ENCODE measurements at places on chromosomes 2 and 18.
A peak's percentile ranks its signal among the peaks of the same experiment; 100 is the strongest.

- DNase-seq: no peak
These were observed 1049.0 kb downstream of the TSN start for GRCh38 chr2:122804494-122804893.

DNA sequence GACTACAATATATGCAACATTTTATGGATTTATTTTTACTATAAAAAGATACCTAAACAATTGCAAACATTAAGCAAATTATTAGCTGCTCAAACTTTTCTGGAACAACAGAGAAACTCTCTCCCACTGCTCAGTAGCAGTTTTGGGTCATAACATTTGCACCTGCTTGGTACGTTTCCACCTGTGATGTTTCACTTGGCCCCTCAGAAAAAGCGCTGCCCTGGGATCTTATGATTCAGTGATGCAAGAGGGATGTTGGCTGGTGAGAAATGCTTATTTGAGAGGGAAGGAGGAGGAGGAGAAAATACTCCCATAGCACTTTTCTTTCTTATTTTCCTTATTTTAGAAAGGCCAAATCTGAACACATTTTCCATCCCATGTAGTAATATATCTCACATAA is 9.2 kb downstream of the IRS1 start:
- DNase-seq: no peak

GRCh38 chr2:182101263-182101662 is 115.6 kb downstream of the PPP1R1C start:
- no peak for DNase-seq

DNA sequence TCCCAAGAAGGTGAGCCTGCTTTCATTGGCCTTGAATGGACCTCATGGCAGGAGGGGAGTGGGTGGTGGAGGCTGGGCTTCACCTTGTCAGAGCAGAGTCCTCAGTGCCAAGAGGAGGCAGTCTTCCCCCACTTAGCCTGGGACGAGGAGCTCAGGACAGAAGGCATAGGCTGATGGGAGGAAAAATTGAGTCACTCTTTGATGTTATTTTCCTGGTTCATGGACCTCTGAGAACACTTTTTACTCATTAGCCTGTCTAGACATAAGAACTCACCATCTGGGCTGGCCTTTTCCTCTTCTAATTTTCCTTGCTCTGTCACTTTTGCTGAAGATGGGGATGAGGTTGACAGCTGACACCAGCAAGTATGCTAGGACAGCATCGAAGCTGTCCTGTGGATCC is 225.7 kb upstream of the TNP1 start:
- no peak for DNase-seq

GRCh38 chr2:98036349-98037000 is 40.7 kb upstream of the TMEM131 start:
- DNase-seq: no peak

DNA sequence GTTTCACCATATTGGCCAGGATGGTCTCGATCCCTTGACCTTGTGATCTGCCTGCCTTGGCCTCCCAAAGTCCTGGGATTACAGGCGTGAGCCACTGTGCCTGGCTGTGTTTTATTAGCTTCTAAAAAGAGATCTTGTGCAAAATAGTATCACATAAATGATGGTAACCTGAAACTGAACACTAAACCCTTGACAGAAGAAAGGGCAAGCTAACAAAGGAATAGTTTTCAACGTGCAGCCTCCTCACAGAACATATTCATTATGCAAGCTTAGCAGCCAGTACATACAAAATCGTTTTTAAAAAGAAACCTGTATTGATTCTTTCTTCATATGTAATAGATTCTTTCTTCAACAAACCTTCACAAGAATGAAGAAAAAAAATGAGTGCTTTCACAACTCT is 20.6 kb downstream of the CHN1 start:
- no peak for DNase-seq

- DNase-seq: no peak
These were observed 1095.7 kb downstream of the TSN start for GRCh38 chr2:122851161-122851560.

GRCh38 chr2:240685771-240686371 is 3.2 kb upstream of the AQP12B start:
- DNase-seq: no peak

- peak; percentile 42 for DNase-seq
These were observed 605 bp downstream of the REV1 start for GRCh38 chr2:99489063-99489760.

DNA sequence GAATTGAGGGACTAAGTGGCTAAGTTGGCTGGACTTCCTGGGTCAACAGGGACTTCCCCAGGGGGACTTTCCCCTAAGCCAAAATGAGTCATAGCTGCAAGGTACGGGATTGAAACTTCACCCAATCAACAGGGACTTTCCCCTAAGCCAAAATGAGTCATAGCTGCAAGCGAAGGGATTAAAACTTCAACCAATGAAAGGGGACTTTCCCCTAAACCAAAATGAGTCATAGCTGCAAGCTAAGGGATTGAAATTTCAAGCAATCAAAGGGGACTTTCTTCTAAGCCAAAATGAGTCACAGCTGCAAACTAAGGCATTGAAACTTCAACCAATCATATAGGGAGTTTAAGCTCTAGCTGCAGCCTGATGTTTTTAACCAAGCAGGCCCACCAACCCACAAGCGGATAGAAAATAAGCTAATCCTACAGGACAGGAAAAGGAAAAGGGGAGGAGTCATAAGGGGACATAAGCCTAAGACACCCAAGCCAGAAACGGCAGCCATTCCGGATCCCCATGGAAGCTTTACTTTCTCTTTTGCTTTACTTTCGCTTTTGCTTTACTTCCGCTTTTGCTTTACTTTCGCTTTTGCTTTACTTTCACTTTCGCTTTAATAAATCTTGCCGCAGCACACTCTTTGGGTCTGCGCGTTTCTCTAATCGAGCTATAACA is 1375.4 kb upstream of the CELF4 start:
- peak; percentile 37 for DNase-seq

DNA sequence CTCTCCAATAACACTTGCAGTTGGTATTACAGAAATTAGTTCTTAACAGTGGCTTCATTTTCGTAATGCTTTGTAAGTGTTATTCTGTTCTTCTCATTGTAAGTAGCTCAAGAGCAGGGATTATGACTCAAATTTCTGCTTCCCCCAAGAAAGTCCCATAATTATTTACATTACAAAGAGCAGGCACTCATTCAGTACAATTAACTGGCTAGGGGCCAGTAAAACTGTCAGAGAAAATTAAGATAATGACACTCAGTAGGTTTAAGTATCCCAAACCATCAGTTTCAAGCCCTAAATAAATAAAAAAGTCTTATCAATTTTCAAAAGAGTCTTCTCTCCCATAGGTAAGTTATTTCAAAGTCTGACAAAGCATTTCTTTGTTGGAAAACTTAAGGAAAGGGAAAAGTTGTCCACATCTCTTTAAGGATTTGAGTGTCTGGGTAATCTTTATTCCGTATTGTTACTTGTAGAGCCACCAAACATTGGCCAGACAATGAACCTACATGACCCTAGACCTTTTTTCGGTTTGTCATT is 137.1 kb downstream of the ARHGAP28 start:
- DNase-seq: no peak

GRCh38 chr2:31168291-31168690 is 30.1 kb upstream of the GALNT14 start:
- DNase-seq: no peak

- no peak for DNase-seq
These were observed 89.3 kb upstream of the SLC66A3 start for GRCh38 chr2:11065833-11066485.

GRCh38 chr2:122863532-122863931 is 1108.1 kb downstream of the TSN start:
- DNase-seq: no peak

DNA sequence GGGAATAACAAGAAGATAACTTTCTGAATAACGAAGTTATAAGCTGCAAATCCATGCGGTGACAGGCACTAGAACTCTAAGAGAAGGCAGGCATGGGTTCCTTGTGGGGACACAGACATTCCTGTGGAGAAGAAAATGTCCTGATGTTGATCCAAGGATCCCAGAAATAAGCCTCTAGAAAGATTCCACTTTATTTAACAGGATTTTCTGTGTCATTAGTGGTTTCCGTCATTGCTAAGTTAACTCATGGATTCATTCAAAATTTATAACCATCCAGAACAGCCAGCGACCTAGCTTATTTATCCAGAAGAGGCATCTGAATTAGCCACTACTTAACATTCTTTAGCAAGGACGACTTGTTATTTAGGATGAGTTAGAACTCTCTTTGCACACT is 10.0 kb upstream of the CD302 start:
- no peak for DNase-seq

- DNase-seq: no peak
These were observed 340.8 kb downstream of the CMPK2 start for GRCh38 chr2:6524691-6525474.

GRCh38 chr2:96663829-96664228 is 21.3 kb downstream of the FER1L5 start:
- DNase-seq: no peak
